ENCODE measurements at places on chromosomes 7 and 10.
A peak's percentile ranks its signal among the peaks of the same experiment; 100 is the strongest.

- no peak for DNase-seq
Observed at GRCh38 chr7:140196361-140197217, 19.8 kb upstream of the KDM7A start.

GRCh38 chr7:40700653-40701421 is 566.0 kb downstream of the SUGCT start:
- DNase-seq = peak; percentile 10

GRCh38 chr7:133871757-133872156 is 255.4 kb upstream of the LRGUK start:
- no peak for DNase-seq

DNA sequence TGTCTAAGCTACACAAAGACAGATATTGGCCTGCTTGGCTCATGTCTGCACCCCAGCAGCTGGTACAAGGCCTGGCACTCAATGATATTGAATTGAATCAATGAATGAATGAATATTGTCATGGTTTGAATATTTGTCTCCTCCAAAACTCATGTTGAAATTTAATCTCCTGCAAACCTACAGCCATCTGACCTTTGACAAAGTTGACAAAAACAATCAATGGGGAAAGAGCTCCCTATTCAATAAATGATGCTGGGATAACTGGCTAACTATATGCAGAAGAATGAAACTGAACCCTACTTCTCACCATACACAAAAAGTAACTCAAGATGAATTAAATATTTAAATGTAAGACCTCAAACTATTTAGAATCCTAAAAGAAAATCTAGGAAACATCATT is 144.7 kb downstream of the CYP26A1 start:
- DNase-seq = no peak

DNA sequence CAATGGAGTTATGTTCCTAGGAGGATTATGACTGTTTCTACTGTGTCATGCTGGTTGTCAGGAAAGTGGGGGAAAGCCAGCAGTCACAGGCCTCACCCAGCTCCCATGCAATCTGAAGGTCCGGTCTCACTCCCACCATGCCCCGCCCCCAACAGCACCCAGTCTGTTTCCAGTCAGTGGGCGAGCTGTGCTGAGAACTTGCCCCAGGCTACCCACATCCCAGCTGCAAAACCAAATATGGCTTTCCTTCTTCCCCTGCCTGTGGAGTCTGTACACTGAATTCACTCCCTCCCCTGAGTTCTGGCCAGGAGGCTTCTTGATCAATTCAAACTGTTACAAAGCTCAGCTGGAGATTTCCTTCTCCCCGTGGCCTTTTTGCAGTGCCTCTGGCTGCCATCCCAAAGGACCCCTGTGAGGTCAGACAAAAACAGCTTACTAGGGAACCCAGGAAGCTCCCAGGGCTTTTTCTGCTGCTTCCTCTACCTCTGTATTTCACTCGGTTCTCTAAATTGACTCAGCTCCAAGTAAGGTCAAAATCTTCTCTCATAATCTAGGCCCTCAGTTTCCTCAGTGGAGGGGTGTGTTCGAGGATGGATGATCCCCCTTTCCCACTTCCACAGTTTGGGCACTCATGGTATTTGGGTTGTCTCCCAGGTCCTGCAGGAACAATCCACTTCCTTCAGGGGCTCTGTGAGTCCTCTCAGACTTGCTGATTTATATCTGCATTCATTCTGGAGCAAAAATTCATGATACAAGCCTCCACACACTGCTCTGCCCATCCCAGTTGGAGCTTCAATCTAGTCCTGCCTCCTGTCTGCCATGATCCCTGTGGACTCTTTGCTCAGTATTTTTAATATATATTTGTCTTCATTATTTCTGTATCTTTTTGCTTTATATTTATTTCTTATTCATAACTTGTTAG is 205.5 kb downstream of the SEMA3D start:
- no peak for DNase-seq

DNA sequence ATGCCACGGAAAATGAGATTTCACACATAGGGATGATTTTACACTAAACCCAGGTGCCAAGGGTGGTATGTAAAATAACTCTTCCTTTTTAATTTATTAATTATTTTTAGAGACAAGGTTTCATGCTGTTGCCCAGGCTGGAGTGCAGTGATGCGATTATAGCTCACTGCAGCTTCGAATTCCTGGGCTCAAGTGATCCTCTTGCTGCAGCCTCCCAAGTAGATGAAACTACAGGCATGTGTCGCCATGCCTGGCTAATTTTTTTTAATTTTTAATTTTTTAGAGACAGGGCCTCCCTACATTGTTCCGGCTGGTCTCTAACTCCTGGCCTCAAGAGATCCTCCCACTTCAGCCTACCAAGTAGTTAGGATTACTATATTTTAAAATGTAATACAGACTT is 2.3 kb upstream of the CNNM1 start:
- no peak for DNase-seq

DNA sequence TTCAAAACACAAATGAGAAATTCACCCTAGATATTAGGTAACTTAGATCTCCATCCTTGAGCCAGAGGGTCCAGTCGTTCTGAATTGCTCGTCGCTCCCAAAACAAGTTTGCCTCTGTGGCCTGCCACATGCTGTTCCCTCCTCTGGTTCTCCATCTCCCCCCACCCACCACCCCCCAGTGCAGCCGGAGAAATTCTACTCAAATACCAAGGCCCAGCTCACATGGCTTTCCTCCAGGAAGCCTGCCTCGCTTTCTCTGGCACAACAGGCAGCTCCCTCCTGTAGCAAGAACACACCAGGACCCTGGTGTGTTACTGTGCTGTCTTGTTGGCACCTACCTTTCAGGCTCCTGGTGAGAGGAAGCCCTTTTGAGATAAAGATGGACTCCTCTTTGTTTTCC is 52.7 kb upstream of the C10orf90 start:
- no peak for DNase-seq

DNA sequence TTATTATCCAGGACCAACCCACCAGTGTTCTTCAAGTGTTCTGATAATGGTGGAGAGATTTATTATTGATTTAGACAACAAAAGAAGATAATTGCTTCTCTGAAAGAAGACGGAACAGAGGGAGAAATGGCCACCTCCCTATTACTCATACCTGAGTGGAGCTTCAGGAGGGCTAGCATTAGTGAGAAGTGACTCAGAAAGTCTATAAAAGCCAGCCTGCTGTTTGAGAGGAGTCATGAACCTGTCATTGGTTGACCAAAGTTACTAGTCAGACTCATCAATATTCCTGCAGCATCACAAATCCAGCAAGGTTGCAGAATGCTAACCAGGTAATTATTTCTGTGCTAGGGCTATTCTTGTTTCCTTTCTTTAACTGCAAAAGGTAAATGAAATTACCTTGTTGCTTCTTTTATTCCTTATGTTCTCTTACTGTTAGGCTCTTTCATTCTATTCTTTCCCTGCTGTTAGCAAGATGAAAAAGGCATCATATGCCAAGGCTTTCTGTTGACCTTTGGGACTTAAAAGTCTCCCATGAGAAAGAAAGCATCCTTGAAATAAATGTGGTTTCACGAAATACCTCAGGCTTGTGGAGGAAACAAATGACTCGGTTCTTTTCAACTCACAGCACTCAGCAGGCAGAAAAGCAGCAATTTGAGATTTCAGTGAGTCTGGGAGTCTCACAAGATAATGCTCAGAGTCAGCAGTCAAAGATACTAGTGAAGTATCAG is 256.4 kb upstream of the PHYHIPL start:
- no peak for DNase-seq

DNA sequence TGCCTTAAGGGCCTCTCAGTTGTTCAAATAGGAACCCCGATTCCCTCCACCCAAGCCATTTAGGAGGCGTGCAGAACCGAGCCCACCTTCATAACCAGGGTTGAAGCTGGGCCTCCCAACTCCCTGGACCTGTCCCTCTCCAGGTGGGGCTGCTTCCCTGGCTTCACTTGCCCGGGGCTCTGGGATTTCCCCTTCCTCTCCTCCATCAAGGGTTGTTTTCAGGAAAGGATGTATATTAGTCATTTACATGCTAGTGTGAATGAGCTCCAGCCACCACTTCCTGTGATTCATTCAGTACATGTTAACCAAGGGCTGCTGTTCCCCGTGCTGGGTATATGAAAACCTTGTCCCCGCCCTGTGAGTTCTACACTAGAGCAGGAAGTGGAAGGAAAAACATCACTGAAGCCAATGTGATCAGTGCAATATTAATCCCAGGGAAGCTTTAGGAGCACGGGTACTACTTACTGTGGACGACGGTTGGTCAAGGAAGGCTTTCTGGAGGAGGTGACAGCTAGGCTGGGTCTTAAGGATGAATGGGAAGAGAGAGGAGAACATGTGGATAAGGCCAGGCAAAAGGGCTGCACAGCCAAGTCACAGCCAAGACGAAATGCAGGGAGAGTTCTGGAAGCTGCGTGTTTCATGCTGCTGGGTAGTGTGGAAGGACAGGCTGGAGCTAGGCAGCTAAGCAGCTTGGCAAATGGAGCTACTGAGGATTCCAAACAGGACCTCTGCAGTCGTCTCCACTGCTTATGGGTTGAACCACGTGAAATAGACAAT is 150.1 kb upstream of the SHH start:
- peak; percentile 87 for DNase-seq

DNA sequence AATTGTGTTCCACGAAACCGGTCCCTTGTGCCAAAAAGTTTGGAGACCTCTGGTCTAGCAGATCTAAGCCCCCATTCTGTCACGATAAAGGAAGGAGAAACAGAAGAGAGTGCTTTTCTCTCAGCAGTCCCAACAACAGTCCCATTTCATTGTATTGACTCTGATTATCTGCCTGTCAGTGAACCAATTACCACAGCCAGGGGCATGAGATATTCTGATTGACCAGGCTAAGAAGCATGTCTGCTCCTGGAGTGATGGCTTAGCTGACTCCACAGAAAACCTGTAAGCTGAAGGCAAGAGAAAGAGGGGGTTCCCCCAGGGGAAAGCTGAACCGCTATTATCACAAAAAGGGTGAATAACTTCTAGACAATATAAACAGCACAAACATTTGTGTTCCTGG is 765.4 kb downstream of the SORCS1 start:
- no peak for DNase-seq

DNA sequence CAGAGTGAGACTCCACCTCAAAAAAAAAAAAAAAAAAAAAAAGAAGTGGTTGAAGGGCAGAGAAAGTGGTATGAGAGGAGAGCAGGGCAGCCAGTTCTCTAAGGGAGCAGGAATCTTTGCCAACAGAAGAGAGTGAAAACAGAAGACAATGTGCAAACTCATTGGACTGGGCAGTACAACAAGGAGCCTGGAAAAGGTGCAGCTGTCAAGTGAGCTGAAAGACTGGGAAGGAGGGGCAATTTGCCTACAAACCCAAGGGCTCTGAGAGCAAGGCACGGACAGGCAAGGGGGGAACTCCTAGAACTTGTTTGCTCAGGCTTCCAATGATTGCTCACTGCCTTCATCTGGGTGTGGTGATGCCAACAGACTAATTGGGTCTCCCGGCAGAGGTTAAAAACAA is 9.5 kb downstream of the ACTR1A start:
- no peak for DNase-seq

DNA sequence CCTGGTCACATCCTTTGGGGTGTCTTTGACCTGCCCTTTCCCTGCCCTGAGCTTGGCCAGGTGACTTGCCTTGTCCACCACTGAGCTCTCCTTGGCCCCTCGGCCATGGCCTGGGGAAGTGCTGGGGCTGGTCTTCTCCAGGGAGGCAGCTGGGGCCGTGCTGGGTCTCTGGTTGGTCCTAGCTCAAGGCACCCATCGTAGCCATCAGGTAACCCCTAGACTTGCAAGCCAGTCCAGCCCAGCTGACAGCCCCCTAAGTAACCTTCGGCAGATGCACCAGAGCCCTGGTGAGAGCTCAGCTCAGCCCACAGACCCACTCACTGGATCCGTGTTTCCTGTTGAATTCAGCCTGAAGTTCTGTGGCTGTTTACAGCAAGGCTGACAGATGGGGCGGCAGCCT is 176.2 kb upstream of the SHH start:
- no peak for DNase-seq

DNA sequence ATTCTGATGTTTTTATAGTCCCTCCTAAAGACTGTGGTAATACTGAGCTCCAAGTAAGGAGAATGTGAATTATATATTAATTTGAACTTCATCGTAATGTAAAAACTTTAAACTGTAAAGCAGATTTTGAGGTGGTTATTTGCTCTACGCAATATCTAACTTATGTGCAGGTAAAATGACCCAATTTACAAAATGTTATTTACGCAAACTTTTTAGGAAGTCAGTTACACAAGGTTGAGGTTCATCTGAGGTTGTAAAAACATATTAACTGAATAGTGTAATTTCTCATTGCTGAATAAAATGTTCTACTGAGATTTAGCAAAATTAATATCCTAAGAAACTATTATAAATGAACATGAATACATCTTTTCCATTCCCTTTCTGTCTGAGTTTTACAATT is 15.8 kb downstream of the GLCCI1 start:
- no peak for DNase-seq

DNA sequence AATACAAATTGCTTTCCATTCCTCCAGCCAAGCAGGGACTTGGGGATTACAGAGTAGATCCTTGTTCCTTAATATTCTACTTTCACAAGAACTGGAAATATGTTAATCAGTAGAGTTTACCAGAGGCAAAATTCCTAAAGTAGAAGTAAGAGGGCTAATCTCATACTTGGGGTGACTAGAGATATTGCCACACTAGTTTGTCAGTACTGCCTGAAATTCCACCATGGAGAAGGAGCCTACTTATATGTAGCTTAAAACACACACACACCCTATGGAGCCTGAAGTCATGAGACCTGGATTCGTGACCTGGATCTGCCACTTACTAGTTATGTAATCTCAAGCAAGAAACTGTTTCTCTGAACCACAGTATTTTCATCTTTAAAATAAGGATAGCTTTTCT is 33.9 kb downstream of the STRIP2 start:
- no peak for DNase-seq

DNA sequence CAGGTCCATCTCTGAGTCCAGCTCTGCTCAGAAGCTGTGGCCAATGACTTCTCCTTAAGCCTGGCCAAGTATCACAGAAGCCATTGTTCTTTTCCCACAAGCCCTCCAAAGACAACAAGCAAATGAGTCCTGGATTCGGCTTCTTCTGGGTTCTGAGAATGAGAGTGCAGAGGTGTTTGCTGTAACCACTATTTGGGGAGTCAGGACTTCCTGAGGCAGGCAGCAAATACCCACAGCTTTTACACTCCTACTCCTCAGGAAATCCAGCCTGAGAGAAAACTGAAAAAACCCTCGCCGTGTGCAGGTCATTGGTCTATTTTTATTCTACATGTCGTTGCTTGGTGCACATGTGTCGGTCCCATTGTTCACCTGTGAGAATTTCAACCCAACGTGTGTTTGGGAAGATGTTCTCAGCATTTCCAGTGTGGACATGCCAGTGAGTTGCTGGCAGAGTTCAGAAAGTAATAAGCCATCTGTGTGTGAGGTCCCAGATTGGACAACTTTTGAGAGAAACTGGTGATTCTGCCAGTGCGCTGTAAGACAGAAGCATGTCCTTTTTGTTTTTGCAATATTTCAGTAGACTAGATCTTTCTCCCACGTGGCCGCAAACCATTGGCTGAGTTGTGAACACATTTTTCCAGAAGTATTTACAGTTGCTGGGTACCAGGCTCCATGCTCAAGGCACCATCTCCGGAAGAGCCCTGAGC is 121.6 kb upstream of the LYZL2 start:
- DNase-seq = peak; percentile 77

- no peak for DNase-seq
Observed at GRCh38 chr10:96357038-96357620, 1.7 kb downstream of the OPALIN start.

- DNase-seq = no peak
Observed at GRCh38 chr10:13563481-13564445, 23.0 kb upstream of the PRPF18 start.
